ENCODE measurements at places on chromosomes 1 and 21.

GRCh38 chr1:53123453-53124140 is 18.8 kb downstream of the SLC1A7 start:
- no peak for DNase-seq

DNA sequence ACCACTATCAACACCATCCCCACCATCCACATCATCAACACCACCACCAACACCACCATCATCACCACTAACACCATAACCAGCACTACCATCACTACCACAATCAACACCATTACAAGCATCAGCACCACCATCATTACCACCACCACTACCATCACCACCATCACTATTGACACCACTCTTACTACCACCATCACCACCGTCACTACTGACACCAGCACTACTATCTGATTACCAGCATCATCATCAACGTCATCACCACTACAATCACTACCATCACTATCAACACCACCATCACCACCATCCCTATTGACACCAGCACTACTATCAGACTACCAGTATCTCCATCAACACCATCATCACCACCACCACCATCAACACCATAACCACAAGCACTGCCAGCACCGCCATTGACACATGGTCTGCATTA is 106.1 kb upstream of the RUNX3 start:
- peak; percentile 56 for DNase-seq

DNA sequence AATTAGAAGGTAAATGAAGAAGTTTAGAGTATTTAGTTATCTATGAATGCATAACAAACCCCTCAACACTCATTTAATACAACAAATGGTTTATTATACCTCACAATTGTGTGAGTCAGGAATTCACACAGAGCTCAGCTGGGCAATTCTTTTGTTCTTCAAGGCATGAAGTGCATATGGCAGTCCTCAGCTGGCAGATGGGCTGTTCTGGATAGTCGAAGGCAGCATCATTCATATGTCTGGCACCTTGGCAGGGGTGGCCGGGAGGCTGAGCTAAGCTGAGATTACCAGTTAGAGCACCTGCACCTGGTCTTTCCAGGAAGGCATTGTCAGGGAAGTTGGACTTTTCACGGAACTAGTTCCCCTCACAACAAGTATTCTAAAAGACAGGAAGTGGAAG is 286.2 kb upstream of the DUSP10 start:
- DNase-seq, result no peak

DNA sequence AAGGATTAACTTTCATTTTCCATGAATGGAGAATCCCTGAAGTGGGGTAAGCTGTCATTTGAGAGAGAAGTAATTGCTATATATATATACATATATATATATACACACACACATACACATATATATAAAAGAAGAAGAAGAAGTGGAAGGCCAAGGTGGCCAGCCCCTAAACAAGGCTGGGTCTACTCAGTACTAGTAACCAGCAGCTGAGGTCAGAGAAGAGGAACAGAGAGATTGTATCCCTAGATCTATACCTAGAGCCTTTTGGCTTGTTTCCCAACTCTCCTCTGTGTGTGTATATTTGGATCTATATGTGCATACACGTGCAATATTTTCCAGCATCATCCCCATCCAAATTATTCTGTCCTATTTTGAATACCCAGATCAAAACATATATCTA is 5.2 kb downstream of the TNFSF4 start:
- no peak for DNase-seq

- DNase-seq, result no peak
Measured at GRCh38 chr1:46289976-46290375, 13.4 kb downstream of the LRRC41 start.

GRCh38 chr1:159211331-159212136 is 6.9 kb downstream of the ACKR1 start:
- DNase-seq, result peak; percentile 36
